Heart right ventricle (tissue), 16 donors: ENCODE measurements at places on chromosomes 3 and 15. TPM values are rescaled to one million over a fixed set of nuclear protein-coding genes. Genes with fewer than 3 reads are reported as not detected.

GRCh38 chr3:74590620-74591262, 23.7 kb downstream of the CNTN3 start:
- DNase-seq = no peak

TMPRSS7 gene
- polyA plus RNA-seq = not detected

TASOR gene
- polyA plus RNA-seq = 9.2 TPM

DNA sequence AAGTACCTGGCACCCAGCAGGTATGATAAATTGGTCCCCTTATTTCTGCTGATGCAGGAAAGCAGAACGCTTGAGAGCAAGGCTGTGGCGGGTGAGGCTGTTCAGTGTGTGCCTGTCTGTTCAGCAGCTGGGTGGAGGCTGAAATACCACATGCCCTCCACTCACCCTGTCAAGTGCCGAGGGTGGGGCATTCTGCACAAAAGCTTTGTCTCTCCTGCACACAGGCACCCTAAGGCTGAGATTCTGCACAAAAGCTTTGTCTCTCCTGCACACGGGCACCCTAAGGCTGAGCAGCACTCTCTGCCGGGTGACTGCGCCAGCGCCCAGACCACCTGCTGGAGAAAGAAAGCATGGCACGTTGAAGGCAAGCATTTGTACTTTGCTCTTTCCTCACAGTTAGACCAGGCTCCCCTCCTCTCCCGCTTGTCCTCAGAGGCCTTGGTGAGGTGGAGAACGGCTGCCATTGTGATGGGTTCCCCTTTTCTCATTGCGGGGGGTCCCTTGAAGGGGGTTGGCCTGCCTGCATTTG, 97.5 kb downstream of the BDH1 start:
- DNase-seq = no peak

- DNase-seq = no peak
These were observed 152.2 kb downstream of the NR2E3 start for GRCh38 chr15:71962537-71962936.

DNA sequence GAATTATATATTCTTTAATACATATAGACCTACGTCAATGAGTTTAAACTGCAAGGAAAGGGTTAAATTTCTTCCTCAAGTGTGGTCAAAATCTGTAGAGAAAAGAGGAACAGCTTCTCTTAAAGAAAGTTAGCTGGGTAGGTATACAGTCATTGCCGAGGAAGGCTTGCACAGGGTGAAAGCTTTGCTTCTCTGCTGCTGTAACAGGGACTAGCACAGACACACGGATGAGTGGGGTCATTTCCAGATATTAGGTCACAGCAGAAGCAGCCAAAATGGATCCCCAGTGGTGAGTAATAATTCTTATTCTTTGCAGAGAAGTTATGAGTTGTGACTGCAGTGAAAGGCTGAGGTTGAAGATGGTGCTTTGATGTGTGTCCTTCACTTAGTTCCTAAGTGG, at the start of gene CD86:
TSS of gene CD86 (plus strand) at position 148 of the 400 bp plus-strand sequence. CDS start at position 276, 128 bp downstream.
- DNase-seq = no peak

GRCh38 chr3:137325934-137326333, 368.2 kb downstream of the IL20RB start:
- DNase-seq = no peak

GRCh38 chr15:51448622-51449399, 107.4 kb downstream of the GLDN start:
- no peak for DNase-seq

DNA sequence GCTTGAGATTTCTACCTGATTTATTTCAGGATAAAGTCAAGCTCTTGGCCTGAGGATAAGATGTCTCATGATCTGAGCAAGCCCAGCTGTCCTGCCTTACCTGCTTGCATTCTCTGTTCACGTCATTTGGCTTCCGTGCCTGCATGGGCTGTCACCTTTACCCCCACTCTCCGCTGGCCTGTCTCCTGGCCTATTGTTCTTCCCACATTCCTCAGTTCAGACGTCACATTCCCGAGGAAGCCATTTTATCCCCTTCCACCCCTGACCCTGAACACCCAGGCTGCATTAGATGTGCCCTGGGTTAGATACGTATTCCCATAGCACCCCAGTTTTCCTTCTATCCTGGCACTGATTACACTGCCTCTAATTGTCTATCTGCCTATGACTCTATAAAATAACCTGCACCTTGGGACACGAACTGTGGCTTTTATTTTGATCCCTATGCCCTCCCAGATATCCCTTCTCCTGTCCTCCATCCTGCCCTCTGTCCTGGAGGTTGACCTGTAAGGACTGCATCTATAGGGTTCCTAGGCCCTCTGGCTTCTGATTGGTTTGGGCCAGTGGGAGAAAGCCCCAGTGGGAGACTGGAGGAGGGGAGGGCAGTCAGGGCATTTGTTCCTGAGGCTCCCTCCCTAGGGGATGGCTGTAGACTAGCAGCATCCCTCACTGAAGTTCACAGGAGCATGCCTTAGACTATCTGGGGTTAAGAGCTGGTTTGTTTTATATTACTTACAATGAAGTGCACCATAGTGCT, 19.2 kb upstream of the UBE2Q2 start:
- no peak for DNase-seq

- DNase-seq = no peak
These were observed 27.0 kb upstream of the CD200R1L start for GRCh38 chr3:112873632-112874031.

- DNase-seq = no peak
These were observed 10.4 kb downstream of the NR2F2 start for GRCh38 chr15:96340598-96341512.

GRCh38 chr3:184222521-184222920, 6.9 kb upstream of the VWA5B2 start:
- no peak for DNase-seq

DNA sequence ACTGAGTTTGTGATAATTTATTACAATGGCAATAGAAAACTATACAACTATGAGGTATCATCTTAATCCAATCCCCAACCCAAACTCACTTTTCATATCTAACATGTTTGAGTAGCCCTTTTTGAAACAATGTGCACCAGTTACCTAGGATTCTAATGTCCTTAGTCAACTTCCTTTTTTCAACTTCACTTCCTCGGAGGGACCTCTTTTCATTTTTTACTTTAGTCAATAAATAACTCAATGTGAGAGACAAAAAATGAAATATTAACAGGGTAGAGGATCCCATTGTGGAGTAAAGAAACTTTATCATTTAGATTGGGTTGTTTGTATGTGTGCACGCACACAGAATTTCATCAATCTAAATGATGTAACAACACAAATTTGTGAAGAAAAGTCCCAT, 193.6 kb upstream of the LRRC3B start:
- DNase-seq = no peak

DNA sequence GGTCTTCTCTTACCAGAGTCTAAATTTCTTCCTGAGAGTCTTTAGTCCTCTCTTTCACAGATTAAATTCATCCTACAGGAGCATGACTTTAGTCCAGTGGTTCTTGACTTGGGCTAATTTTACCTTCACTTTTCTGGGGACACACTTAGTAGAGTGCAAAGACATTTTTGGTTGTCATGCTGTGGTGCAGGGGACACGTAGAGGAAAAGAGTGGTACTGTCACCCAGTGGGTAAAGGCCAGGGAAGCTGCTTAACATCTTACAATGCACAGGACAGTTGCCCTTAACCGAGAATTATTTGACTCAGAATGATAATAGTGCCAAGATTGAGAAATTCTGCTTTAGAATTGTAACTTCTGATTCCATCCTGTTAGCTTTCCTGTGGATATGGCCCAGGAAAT, 772.5 kb upstream of the GRM7 start:
- DNase-seq = no peak

- DNase-seq = no peak
These were observed 546.9 kb upstream of the CCDC54 start for GRCh38 chr3:106830334-106830733.

DNA sequence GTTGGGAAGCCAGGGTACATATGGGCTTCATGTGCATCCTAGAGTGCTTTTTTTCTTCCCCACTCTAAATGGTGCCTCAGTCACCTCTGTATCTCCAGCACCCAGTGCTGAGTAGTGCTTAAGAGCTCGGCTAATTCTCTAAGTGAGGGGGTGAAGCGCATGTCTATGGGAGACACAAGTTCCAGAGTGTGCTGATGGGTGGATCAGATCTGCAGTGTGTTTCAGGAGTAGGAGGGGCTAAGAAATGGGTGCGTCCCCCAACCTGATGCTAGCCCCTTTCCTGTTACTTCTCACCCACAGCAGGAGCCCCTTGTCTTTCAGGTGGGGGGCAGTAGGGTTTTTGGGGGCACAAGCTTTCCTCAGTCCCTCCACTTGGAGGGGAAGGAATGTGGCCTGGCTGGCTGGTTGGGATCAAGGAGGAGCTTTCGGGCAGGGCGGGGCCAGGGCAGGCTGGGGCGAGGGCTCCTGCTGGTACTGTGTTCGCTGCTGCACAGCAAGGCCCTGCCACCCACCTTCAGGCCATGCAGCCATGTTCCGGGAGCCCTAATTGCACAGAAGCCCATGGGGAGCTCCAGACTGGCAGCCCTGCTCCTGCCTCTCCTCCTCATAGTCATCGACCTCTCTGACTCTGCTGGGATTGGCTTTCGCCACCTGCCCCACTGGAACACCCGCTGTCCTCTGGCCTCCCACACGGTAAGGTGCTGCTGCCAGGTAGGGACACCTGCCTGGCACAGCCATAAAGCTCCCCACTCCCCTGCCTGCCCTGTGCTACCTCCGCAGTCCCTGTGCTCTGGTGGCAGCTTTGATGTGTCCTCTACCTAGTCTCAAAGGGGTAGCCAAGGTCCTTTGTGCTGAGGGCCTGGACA, at the start of gene IL17RE:
TSS of gene IL17RE (plus strand) at position 477 of the 866 bp plus-strand sequence. CDS start at position 562, 85 bp downstream.
- no peak for DNase-seq

CKMT1A gene
- polyA plus RNA-seq = 0.22 TPM

- DNase-seq = no peak
These were observed 58.9 kb downstream of the CNOT10 start for GRCh38 chr3:32743934-32744333.

GRCh38 chr3:78900880-78901279, 866.9 kb downstream of the ROBO1 start:
- DNase-seq = no peak

DNA sequence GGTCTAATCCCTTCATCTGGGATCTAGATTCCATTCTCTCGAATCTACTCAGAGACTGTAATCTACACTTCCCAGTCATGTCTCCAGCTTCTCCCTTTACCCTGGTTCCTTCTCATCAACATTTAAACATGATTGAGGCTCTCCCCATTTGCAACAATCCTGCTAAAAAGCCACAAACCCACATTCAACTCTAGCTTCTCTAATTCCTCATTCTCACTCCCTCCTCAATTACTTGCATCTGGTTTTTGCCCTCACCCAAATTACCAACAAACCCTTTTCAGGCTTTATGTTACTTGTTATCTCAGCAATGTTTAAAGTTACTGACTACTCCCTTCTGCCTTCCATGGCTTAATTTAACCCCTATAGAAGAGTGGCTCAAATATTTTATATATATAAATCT, 11.5 kb downstream of the ETFA start:
- DNase-seq = no peak

GRCh38 chr15:70245932-70246622, 148.4 kb upstream of the TLE3 start:
- DNase-seq = no peak

DNA sequence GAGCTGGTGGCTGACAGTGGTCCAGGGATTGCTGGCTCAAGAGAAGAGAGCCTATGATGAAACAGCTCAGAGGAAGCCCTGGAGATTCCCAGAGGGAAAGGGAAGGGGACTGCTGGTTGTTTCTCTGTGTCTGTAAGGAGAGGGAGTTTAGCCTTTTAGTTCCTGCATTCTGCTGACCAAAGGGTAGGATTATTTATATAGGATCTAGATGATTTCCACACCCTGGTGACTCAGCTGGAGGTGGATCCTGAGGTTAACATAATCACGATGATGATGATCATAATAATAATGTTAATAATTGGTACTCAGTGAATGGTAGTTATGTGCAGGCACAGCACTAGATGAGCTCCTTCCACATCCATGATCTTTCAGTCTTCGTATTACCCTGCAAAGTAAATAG, 144.9 kb downstream of the EPHB1 start:
- DNase-seq = no peak

DNA sequence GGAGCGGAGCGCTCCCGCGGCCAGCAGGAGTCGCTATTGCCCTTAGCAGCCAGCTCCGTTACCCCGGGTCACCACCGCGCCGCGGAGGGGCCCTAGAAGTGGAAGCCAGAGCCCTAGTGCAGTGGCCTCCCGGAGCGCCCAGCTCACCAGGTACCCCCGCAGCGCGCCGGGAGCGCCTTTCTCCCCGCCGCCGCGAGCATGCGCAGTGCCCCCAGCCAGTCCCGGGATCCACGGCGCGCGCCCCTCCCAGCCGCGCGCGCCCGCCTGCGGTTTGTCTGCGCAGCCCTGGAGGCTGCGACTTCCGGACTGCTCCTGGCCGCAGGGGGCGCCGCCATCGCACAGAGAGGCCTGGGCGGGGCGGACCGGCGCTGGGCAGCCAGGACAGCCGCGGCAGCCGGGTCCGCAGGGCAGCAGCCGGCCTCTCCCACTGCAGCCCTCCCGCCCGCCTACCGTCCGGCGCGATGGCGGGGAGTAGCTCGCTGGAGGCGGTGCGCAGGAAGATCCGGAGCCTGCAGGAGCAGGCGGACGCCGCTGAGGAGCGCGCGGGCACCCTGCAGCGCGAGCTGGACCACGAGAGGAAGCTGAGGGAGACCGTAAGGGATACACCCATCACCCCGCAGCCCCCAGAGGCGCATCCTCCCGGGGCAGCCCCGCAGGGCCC, 5.7 kb downstream of the TPM1 start:
- DNase-seq = peak; percentile 87

ZNF774 gene
- 4.2 TPM for polyA plus RNA-seq

DHFR2 gene
- polyA plus RNA-seq = 1.6 TPM

DNA sequence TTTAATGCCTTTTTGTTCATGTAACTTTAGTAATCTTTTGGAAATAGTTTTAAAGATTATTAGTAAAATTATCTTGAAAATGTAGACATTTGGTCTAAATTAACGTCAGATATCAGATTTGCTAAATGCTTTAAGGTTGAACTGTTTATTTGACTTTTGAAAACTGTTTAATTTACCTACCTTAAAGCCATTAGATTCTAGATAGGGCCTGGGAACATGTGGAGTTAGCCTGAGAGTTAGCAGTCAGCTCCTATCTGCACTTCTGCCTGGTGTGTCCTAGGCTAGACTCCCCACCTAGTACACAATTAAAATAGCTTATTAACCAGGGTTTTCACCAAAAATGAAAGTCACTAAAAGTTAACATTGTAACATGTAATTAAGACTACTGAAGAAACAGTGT, 53.7 kb upstream of the CFAP20DC start:
- no peak for DNase-seq

DNA sequence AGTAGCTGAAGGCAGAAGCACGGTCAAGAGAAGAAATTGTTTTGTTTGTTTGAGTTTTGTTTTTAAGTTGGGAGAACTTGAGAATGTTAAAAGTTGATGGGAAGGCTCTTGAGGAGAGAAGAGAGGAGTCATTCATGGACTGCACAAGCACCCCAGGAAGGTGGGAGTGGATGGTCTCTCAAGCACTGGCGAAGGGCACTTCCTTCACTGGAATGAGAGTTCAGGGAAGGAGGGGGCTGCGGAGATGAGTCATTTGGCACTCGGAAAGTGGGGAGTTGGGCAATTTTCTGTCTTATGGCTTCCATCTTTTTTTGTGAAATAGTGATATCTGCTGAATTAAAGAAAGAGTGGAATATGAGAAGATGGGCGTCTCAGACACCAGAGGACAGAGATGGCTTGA, 66.0 kb downstream of the ATP13A4 start:
- DNase-seq = no peak

TRAT1 gene
- polyA plus RNA-seq = not detected

CACNA2D2 gene
- polyA plus RNA-seq = 2.2 TPM

GOLGA8R gene
- polyA plus RNA-seq = 4.5 TPM
